EL (cell line): ENCODE measurements at places on chromosomes 16 and 17.

GRCh38 chr16:54417384-54417783 is 130.8 kb upstream of the IRX3 start:
- DNase-seq = no peak

GRCh38 chr16:27405546-27406451 is 3.8 kb downstream of the IL21R start:
- no peak for DNase-seq

- DNase-seq = no peak
Measured at GRCh38 chr16:50601341-50601740, 53.1 kb downstream of the NKD1 start.

DNA sequence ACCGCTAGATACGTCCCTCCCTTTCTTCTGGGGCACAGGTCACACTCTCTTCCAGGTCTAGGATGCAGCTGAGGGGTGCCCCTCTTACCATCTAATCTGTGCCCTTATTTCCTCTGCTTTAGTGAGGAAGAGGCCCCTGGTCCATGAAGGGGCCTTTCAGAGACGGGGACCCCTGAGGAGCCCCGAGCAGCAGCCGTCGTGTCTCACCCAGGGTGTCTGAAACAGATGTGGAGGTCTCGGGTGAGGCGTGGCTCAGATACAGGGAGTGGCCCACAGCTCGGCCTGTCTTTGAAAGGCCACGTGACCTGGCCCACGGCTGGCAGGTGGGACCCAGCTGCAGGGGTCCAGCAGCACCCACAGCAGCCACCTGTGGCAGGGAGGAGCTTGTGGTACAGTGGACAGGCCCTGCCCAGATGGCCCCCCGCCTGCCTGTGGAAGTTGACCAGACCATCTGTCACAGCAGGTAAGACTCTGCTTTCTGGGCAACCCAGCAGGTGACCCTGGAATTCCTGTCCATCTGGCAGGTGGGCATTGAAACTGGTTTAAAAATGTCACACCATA is 15.6 kb downstream of the SCGB1C2 start:
- no peak for DNase-seq

GRCh38 chr16:3591436-3591803 is 14.2 kb upstream of the NLRC3 start:
- DNase-seq = no peak

DNA sequence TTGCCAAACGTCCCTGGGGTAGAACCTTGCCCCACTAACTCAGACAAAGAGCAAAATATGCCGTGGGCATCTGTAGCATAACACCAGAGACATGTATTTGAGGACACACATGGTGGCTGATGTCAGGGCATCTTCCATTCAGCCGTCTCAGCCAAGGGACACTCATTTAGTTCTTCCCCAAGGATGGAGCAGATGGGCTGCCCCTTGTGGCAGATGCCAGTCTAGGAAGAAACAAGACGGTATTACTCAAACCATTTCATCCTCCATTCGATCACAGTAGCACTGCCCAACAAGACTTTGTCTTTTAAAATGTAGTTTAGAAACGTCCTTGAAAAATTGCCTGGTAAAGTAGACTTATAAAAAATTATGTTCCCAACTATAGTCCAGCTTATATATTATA is 937.6 kb upstream of the EEF2KMT start:
- no peak for DNase-seq

DNA sequence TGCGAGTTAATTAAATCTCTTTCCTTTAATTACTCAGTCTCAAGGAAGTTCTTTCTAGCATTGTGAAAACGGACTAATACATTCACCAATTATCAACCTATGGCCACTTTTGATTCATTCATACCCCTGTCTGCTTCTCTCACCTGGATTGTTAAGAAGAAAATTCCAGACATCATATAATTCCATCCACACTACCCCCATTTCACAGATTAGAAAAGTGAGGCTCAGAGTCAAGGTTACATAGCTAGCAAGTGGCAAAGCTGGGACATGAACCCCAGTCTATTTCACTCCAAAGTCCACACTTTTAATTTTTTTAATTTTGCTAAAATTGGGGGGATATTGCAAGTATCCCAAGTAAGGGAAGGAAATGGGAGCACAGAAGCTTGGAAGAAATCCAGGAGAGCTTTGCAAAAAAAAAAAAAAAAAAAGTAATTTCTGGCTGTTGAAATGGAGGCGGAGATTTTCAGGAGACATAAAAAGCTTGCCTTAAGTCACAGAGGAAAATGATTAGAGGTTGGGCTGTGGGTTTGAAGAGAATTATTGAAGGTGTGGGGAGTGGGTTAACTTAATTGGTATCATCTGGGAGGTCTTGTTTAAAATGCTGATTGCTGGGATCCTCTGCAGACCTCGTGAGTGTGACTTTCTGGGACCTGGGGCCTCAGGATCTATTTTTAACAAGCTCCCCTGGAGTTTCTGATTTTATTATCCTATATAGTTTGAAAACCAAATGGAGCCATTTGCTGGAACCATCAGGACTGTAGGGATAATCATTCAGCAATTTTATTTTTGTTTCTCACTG is 42.3 kb upstream of the ZKSCAN2 start:
- DNase-seq = no peak

- no peak for DNase-seq
Measured at GRCh38 chr16:27561216-27561615, 11.3 kb downstream of the KATNIP start.

DNA sequence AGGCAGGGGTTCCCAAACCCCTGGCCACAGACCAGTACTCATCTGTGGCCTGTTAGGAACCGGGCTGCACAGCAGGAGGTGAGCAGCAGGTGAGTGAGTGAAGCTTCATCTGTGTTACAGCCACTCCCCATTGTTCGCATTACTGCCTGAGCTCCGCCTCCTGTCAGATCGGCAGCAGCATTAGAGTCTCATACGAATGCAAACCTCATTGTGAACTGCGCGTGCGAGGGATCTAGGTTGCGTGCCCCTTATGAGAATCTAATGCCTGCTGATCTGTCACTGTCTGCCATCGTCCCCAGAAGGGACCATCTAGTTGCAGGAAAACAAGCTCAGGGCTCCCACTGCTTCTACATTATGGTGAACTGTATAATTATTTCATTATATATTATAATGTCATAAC is 25.1 kb upstream of the RMI2 start:
- no peak for DNase-seq

- DNase-seq = no peak
Measured at GRCh38 chr17:74104921-74105320, 98.6 kb upstream of the RPL38 start.

DNA sequence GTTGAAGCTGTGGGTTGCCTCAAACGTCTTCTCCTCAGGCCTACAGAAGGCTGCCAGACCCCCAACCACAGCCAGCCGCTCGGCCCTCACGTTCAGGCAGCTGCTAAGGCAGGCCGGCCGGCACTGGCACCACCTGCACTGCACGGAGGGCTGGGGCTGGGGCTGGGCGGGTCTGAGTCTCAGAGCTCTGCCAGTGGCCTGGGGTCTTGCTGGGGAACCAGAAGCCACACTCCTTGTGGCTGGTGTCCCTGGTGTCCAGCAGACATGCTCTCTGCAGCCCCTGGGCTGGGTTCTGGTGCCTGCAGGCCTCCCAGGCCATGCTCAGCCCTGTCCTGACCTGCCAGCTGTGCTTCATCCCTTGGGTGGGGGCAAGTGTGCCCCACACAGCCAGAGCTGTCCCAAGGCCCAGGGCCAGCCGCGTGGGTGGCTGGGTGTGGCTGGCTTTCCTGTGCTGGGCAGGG is 42.0 kb downstream of the BAHCC1 start:
- DNase-seq = no peak

DNA sequence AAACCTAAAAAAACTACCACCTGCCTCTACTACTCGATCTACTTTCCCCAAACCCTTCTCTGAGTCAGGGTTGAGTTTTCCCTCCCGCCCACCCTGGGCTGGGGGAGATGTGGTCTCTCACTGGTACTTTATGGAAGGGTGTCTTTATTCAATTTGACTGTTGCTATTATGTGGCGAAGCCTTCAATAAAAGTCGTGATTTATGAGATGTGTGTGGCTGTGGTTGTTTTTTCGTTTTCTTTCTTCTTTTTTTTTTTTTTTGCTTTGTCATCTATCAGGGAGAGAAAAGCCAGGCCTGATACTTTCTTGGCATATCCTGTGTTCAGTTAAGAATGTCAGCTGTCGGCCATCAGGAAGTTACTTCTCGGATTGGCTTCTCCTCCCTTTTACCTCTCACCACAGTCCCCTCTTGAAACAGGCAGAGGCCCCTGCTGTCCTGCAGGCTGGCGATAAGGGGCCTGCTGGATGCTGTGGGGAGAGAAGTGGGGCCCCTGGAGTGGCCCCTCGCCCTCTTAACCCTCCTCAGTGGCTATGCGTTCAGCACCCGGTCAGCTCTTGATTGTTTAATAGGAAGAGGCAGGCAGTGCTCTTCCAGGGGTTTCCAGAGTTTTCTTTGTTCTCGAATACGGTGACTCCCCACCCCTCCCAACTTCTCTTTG is 123.0 kb downstream of the MSI2 start:
- no peak for DNase-seq

DNA sequence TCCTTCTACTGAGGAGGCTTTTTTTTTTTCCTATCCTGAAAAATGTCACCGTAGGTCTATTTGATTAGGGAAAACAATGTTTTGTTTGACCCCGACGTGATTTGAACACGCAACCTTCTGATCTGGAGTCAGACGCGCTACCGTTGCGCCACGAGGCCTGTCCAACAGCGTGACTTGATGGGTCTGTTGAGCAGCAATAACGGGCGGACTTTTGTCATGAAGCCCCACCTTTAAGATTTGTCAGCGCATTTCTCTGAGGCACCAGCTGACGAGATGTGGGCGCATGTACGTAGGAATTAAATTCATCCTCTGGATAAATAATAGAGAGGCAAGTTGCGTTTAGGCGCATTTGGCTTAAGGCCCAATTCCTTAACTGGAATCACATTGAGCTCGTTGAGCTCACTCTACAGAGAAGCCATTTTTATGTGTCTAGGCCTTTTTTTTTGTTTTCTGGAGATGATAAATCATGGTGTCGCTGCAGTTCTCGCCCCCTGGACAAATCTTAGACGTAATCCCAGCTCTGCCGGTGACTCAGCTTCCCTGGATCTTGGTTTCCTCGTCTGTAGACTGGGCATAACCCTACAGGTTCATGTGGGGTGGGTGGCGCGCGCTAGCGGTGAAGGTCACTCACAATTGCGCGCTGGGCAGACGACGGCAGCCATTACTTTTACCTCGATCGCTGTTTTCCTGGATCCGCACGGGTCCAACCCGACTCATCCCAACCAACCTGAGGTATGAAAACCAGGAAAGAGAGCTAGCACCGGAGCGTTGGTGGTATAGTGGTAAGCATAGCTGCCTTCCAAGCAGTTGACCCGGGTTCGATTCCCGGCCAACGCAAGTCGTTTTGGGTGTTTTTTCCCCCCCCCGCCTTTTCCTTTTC is 10.6 kb upstream of the AURKB start:
- DNase-seq = peak; percentile 93

DNA sequence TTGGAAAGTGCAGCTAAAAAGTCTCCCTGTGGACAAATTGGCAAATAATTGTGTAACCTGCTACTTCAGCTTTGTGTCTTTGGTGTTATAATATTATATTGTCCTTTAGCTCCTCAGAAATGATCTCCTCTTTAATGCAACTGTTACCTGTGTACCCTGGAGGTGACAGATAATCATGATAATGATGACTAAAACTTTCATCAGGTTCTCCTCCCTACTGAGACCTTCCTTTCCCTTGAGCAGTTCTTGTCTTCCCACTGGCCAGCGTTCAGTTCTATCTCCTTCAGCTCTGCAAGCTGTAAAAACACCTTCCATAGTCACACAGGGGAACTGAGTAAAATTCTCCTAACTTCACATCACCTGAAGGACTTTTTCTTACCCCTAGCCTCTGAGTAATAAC is 14.7 kb downstream of the KRT12 start:
- DNase-seq = no peak

DNA sequence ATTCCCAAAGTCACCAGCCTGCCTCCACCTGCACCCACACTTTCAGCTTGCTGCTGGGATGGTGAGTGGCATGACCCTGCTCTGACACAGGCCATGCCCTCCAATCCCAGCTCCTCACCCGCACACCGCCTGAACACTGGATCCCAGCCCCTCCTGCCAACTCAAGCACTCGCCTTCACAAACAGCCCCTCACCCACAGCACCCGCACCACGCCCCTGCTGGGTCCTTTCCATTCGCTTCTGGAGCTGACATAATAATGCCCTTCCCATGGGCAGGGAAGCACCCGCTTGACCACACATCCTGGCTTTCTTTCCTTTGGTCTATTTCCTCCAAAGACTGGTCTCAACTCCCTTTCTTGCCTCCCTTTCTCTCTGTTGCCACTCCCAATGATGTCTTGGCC is 57.6 kb downstream of the RAB11FIP4 start:
- no peak for DNase-seq

- no peak for DNase-seq
Measured at GRCh38 chr16:57379579-57379978, 7.3 kb downstream of the CX3CL1 start.

DNA sequence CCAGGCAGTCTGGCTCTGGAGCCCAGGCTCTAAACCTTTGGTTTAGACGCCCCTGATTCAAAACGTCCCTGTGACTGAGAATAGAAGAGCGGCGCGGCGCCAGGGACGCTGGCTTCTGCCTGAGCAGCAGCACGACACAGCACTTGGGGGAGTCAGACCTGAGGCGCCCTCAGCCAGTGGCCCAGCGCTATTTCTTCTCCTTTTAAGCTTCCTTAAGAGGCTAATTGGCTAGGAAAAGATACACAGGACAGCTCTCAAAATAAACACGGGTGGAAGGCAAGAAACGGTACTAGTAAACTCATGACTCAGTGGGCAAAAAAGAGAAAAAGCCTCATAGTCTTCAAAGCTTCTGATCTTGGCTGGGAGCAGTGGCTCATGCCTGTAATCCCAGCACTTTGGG is 34.9 kb downstream of the GTF3C1 start:
- no peak for DNase-seq

GRCh38 chr17:56373981-56374833 is 219.3 kb upstream of the NOG start:
- DNase-seq = no peak

DNA sequence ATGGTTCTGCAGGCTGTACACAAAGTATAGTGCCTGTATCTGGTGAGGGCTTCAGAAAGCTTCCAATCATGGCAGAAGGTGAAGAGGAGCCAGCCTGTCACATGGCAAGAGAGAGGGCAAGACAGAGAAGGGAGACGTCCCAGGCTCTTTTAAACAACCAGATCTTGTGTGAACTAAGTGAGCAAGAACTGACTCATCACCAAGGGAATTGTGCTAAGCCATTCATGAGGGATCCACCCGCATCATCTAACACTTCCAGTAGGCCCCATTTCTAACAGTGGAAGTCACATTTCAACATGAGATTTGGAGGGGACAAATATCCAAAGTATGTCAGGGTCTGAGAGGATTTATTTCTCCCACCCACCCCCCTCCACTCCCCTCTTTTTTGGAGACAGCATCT is 56.2 kb upstream of the ELAC2 start:
- DNase-seq = peak; percentile 41

GRCh38 chr16:87437327-87437726 is 45.2 kb downstream of the MAP1LC3B start:
- DNase-seq = no peak

GRCh38 chr17:27945953-27946352 is 52.8 kb upstream of the LYRM9 start:
- DNase-seq = no peak
